Stimulated activated CD4-positive, alpha-beta T cell treated with anti-CD3 and anti-CD28 coated beads, Interleukin-1b, Interleukin-23, amount 100 ng/mL, for 1 hour (primary cell): ENCODE measurements at places on chromosomes 3 and 15.

DNA sequence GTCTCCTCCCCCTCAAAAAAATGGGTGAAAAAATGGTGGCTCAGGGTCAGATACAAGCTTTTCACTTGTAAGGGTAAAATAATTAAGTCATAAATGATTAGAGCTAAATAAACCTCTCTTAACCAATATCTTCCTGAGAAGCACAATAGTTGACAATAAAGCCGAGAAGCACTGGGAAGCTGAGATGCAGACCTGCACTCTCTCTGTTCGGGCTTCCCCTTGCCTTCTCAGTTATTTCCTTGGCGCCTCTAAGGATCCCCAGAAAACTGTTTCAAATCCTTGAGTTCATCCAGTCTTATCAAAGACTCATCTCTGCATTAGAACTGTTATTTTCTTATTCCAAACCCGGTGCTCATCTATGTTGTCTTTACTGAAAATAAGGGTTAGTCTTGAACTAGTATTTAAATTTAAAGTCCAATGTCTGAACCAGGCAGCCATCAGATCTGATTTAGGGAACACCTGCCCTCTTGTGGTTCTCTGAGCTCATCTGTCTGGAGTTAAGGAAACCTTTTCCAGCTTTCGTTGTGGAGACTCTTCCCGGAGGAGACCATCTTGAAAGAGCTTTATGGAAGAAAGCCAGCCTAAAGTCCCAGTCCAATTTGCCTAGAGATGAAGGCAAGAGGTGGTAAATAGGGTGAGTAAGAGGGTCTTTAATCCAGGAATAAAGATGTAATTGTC is 256.4 kb upstream of the MCTP2 start:
- DNase-seq: no peak

DNA sequence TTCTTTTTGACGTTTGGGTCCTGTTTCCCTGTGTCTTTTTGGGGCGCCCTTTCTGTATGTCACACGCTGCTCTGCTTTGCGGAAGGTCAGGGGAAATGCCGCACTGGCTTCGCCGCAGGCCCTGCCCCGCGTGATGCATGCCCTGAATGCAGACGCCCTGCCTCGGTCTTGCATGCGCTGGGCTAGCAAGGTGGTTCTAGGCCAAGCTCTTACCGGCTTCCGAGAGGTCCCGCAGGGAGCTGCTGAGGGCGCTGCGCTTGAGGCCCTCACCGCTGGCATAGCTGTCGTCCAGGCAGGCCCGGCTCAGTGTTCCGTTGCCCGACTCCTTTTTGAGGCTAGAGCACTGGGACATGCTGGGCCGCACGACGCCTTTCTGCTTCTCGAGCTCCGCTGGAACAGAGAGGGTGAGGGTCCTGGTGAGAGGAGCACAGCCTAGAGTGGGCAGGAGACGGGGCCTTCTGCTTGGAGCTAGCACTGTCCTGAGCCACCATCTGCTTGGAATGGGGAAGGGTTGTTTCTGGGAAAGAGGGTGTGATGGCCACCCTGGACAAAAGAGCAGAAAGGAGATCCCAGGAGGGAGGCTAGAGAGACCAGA is 66.9 kb upstream of the RPL32 start:
- DNase-seq: no peak

- no peak for DNase-seq
These were observed 126.5 kb upstream of the ROPN1 start for GRCh38 chr3:124118397-124118796.

DNA sequence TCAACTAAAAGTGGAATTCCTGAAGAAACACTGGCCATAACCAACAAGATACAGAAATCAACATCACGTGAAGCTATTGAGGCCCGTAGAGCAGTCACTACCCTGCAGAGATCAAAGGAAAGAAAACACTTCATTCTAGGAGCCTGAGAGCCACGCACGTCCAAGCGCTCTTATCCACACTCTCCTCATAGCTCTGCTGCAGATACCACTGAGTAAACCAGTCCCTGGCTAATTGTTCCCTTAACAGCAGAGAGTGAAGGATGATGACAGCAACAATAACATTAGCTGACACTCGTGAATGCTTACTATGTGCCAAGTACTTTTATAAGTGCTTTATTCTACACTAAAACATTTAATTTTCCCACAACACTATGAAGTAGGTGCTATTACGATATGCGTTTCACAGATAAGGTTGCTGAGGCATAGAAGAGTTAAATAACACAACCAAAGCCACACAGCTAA is 271.0 kb upstream of the GADL1 start:
- no peak for DNase-seq

DNA sequence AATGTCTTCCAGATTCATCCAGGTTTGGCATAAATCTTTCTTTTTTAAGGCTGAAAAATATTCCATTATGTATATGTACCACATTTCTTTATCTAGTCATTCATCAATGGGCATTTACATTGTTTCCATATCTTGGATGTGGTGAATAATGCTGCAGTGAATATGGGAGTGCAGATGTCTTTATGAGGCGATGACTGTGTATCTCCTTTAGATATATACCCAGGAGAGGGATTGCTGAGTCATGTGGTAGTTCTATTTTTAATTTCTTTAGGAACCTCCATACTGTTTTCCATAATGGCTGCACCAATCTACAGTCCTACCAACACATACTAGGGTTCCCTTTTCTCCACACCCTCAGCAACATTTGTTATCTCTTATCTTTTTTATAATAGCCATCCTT is 96.3 kb downstream of the LRRC28 start:
- DNase-seq: no peak
